ENCODE measurements at places on chromosomes 4 and X. TPM values are rescaled to one million over a fixed set of nuclear protein-coding genes. Genes with fewer than 3 reads are reported as not detected.

- DNase-seq, result no peak
These were observed 19.1 kb downstream of the SH3BP2 start for GRCh38 chr4:2811830-2812611.

GRCh38 chr4:2843941-2844584 lies 419 bp downstream of the ADD1 start:
- DNase-seq, result no peak

Gene SUPT20HL2
- polyA plus RNA-seq, result not detected

DNA sequence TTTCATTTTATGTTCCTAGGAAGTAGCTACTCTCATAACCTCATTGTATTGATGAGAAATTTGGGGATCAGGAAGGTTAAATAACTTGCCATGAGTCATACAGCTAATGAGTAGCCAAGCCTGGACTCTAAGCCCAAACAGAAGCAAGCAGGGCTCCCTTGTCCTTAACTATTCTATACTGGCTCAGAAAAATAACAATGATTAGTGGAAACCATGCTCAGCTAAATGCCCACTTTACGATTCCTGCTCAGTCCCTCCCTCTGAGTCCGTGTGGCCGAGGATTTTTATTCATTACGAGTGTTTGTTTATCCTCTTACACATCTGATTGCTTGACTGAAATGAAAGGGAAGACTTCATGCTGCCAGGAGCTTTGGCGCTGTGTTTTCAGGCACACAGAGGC lies 100.9 kb downstream of the SLC34A2 start:
- DNase-seq, result no peak

GRCh38 chr4:101753721-101754120 lies 36.8 kb upstream of the BANK1 start:
- no peak for DNase-seq

- no peak for DNase-seq
These were observed 568.1 kb upstream of the DIPK2B start for GRCh38 chrX:45768666-45769236.

DNA sequence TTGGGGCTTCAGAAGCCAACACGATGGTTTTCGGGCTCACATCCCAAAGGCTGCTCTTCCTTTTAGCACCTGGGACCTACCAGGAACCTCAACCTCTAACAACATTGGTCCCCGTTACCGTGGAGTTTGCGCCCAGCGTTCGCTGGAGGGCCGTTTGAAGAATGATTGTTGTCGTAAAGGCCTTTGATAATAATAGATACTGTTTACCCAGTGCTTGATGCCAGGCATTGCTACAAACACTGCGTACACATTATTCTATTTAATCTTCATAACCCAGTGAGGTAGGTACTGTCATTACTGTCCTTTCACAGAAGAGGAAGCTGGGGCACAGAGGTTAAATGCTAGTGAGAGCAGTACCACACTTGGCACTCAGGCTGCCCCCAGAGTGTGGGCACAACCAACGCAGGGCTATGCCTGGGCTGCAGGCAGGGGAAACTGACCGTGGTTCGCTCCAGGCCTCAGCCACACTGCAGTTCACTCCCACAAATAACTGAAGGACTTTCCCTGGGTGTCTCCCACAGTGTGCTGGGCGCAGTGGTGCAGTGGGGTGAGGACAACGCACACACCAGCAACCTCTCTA lies 1.0 kb upstream of the ACSL1 start:
- no peak for DNase-seq

Gene ZFP92
- polyA plus RNA-seq, result 0.75 TPM

Gene DCAF8L1
- polyA plus RNA-seq, result not detected

- DNase-seq, result no peak
These were observed 9.2 kb downstream of the BMX start for GRCh38 chrX:15509845-15510244.

GRCh38 chrX:113868177-113868576 lies 715.7 kb upstream of the HTR2C start:
- no peak for DNase-seq
